Type B pancreatic cell (in vitro differentiated cells): ENCODE measurements at places on chromosomes 12 and 14. TPM values are rescaled to one million over a fixed set of nuclear protein-coding genes. Genes with fewer than 3 reads are reported as not detected.

GRCh38 chr12:100720016-100720654 lies 74.4 kb upstream of the ANO4 start:
- H3K27me3 ChIP-seq, result peaks cover 61% of the 10 kb centered on the region
- H3K36me3 ChIP-seq, result no peaks in the 10 kb centered on the region
- H3K27ac ChIP-seq, result no peak overlapping the region
- peaks cover 19% of the 10 kb centered on the region for H3K4me1 ChIP-seq
- no peak for DNase-seq
- H3K4me3 ChIP-seq, result no peak overlapping the region

GRCh38 chr14:33401311-33401710 lies 462.6 kb downstream of the NPAS3 start:
- H3K36me3 ChIP-seq, result peaks cover 3% of the 10 kb centered on the region
- no peak for DNase-seq
- no peak overlapping the region for H3K4me3 ChIP-seq
- H3K27ac ChIP-seq, result no peak overlapping the region

GRCh38 chr12:90233168-90234100 lies 524.8 kb upstream of the ATP2B1 start:
- H3K27me3 ChIP-seq, result no peaks in the 10 kb centered on the region
- peak overlapping the region; percentile 32 for H3K27ac ChIP-seq
- no peaks in the 10 kb centered on the region for H3K36me3 ChIP-seq
- peak overlapping the region; percentile 7 for H3K4me3 ChIP-seq
- H3K4me1 ChIP-seq, result peaks cover 13% of the 10 kb centered on the region

- H3K4me3 ChIP-seq, result no peak overlapping the region
- H3K27me3 ChIP-seq, result no peaks in the 10 kb centered on the region
- H3K4me1 ChIP-seq, result no peaks in the 10 kb centered on the region
- H3K27ac ChIP-seq, result no peak overlapping the region
- DNase-seq, result no peak
- no peaks in the 10 kb centered on the region for H3K36me3 ChIP-seq
Observed at GRCh38 chr14:28116716-28117115, 649.9 kb upstream of the FOXG1 start.

- peaks cover 11% of the 10 kb centered on the region for H3K27me3 ChIP-seq
- DNase-seq, result no peak
- no peaks in the 10 kb centered on the region for H3K36me3 ChIP-seq
- no peak overlapping the region for H3K4me3 ChIP-seq
- peaks cover 9% of the 10 kb centered on the region for H3K4me1 ChIP-seq
Observed at GRCh38 chr14:23399591-23399990, 8.5 kb downstream of the MYH6 start.

DNA sequence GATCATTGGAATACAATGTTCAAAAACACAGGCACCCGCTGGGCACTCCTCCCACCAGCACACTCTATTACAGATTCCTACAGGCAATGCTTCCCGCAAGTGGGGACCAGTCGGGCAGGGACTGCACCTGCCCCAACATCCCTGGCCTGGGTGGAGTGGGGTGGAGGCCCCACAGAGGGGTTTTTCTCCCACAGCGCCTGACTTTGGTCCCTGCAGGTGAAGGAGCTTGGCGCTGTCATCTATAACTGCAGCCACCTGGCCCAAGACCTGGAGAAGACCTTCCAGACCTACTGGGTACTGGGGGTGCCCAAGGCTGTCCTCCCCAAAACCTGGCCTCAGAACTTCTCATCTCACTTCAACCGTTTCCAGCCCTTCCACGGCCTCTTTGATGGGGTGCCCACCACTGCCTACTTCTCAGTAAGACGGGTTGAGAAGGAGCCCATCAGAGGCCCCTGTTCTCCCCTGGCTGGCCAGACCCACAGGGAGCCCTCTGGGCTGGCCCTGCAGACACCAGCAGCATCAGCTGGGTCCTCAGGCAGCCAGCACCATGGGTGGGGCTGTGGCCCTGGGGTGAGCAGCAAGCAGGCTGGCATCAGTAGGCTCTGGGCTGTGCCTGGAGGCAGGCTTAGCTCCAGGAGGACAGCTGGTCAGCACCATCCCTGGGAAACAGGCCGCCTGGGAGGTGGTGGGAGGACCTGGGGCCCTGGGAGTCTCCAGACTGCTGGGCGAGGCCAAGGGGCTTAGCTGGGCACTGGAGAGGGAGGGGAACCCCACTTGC lies 6.0 kb downstream of the PLD4 start:
- H3K4me3 ChIP-seq, result no peak overlapping the region
- DNase-seq, result peak; percentile 69
- no peaks in the 10 kb centered on the region for H3K36me3 ChIP-seq
- no peaks in the 10 kb centered on the region for H3K4me1 ChIP-seq
- no peak overlapping the region for H3K27ac ChIP-seq

GRCh38 chr12:6824901-6825381 lies 3.3 kb upstream of the P3H3 start:
- peak overlapping the region; percentile 78 for H3K4me3 ChIP-seq
- H3K27ac ChIP-seq, result peak overlapping the region; percentile 61
- DNase-seq, result no peak
- peaks cover 4% of the 10 kb centered on the region for H3K36me3 ChIP-seq

GRCh38 chr12:97560350-97560749 lies 97.7 kb downstream of the RMST start:
- H3K27ac ChIP-seq, result no peak overlapping the region
- no peak overlapping the region for H3K4me3 ChIP-seq
- H3K27me3 ChIP-seq, result peaks cover 3% of the 10 kb centered on the region
- no peak for DNase-seq
- H3K36me3 ChIP-seq, result no peaks in the 10 kb centered on the region

GRCh38 chr14:77474479-77475177 lies 16.7 kb downstream of the AHSA1 start:
- H3K4me1 ChIP-seq, result peaks cover 11% of the 10 kb centered on the region
- H3K36me3 ChIP-seq, result peaks cover 1% of the 10 kb centered on the region
- H3K4me3 ChIP-seq, result no peak overlapping the region
- no peak overlapping the region for H3K27ac ChIP-seq
- DNase-seq, result no peak

DNA sequence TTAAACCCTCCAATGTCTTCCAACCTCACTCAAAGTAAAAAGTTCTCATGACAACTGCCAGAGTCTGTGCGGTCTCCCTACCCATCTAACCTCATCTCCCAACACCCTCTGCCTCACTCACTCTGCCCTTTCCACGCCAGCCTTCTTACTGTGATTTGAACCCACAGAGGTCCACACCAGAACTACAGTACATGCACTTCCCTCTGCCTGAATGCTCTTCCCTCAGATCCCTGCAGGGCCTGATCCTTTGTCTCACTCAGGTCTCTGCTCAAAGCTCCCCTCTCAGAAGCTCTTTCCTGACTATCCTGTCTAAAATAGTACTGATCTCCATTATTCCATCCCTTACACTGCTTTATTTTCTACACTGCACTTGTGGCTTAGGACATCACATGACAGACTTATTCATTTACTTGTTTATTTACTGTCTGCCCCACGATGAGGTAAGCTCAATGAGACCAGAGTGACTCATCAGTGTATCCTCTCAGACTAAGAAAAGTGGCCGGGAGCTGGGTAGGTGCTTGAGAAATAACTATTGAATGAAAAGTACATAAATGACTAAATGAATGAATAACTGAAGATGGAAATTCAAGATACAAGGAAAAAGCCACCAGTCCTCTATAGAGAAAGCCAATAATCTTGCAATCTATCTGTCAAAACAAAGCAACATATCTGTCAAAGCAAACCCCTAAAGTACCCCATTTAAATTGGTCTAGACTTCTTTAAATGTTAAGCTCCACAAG lies 17.1 kb downstream of the POMT2 start:
- no peaks in the 10 kb centered on the region for H3K27me3 ChIP-seq
- H3K27ac ChIP-seq, result peak overlapping the region; percentile 37
- no peak overlapping the region for H3K4me3 ChIP-seq

- no peak for DNase-seq
- no peaks in the 10 kb centered on the region for H3K27me3 ChIP-seq
- no peaks in the 10 kb centered on the region for H3K36me3 ChIP-seq
- H3K4me3 ChIP-seq, result no peak overlapping the region
Observed at GRCh38 chr12:74482115-74482514, 55.5 kb upstream of the ATXN7L3B start.

DNA sequence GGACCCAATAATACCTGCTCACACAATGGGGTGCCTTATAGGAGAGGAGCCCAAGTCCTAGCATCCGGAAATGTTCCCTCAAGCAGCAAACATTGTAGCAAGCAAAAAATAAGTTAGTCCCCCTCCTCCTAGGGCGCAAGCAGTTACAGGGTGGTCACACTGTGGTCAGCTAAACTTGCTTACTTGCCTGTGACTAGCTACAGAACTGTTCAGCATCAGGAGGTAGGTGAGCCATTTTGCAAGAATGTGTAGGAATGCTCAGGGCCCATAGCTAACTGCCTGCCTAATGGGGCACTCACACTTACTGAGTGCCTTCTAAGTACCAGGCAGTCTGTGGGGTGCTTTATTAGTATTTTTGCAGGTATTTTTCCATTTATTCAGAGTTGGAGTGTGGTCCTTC lies 154.6 kb upstream of the GRIN2B start:
- no peaks in the 10 kb centered on the region for H3K4me1 ChIP-seq
- peaks cover 29% of the 10 kb centered on the region for H3K27me3 ChIP-seq
- no peak for DNase-seq
- H3K36me3 ChIP-seq, result no peaks in the 10 kb centered on the region

- H3K4me1 ChIP-seq, result no peaks in the 10 kb centered on the region
- DNase-seq, result no peak
- no peak overlapping the region for H3K4me3 ChIP-seq
- H3K36me3 ChIP-seq, result peaks cover 9% of the 10 kb centered on the region
- H3K27me3 ChIP-seq, result peaks cover 5% of the 10 kb centered on the region
- H3K27ac ChIP-seq, result no peak overlapping the region
Observed at GRCh38 chr12:29415111-29415510, 34.1 kb upstream of the ERGIC2 start.

DNA sequence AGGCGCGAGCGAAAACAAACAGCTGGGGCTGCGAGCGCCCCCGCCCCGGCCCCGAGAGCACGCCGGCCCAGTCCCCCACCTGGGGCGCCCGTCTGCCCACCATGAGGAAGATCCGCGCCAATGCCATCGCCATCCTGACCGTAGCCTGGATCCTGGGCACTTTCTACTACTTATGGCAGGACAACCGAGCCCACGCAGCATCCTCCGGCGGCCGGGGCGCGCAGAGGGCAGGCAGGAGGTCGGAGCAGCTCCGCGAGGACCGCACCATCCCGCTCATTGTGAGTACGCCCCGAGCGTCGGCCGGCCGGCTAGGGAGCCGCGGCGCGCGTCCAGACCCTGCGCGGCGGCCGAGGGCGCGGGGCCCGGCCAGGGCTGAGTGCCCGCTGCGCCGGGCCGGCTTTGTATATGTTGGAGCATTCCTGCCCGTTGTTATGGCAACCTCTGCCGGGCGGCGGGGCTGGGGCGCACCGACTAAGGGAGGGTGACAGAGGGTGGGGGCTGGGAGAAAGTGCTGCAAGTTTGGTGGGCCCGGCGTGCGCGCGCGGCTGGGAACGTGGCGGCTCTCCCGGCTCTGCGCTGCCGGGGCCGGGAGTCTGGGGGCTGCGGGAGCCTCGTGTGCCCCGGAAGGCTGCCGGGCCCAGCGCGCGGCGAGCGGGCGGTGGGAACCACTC lies 367 bp downstream of the GALNT16 start:
- H3K27ac ChIP-seq, result no peak overlapping the region
- peak overlapping the region; percentile 88 for H3K4me3 ChIP-seq
- H3K4me1 ChIP-seq, result peaks cover 8% of the 10 kb centered on the region
- H3K36me3 ChIP-seq, result no peaks in the 10 kb centered on the region
- DNase-seq, result no peak

- peaks cover 24% of the 10 kb centered on the region for H3K36me3 ChIP-seq
- no peak overlapping the region for H3K4me3 ChIP-seq
- H3K27ac ChIP-seq, result no peak overlapping the region
- peaks cover 33% of the 10 kb centered on the region for H3K4me1 ChIP-seq
- no peaks in the 10 kb centered on the region for H3K27me3 ChIP-seq
- no peak for DNase-seq
Observed at GRCh38 chr12:121571920-121572319, 8.9 kb downstream of the KDM2B start.

Gene ACVRL1
- total RNA-seq, result 0.46 and 0.95 TPM in 2 replicates

Gene SHMT2
- 108 and 131 TPM in 2 replicates for total RNA-seq

Gene KRT79
- total RNA-seq, result not detected in 2 replicates

Gene CCDC177
- 0.21 and 3.4 TPM in 2 replicates for total RNA-seq

Gene SLC16A7
- 11.5 and 12.9 TPM in 2 replicates for total RNA-seq

Gene CPNE6
- total RNA-seq, result not detected in 2 replicates

Gene SERPINA9
- not detected in 2 replicates for total RNA-seq

Gene TPPP2
- total RNA-seq, result not detected in 2 replicates
